Activated T-helper 9 cell treated with anti-CD3 and anti-CD28 coated beads, Interleukin-2, amount 50 U/mL, for 16 hours (primary cell): ENCODE measurements at places on chromosomes 12 and 14.

DNA sequence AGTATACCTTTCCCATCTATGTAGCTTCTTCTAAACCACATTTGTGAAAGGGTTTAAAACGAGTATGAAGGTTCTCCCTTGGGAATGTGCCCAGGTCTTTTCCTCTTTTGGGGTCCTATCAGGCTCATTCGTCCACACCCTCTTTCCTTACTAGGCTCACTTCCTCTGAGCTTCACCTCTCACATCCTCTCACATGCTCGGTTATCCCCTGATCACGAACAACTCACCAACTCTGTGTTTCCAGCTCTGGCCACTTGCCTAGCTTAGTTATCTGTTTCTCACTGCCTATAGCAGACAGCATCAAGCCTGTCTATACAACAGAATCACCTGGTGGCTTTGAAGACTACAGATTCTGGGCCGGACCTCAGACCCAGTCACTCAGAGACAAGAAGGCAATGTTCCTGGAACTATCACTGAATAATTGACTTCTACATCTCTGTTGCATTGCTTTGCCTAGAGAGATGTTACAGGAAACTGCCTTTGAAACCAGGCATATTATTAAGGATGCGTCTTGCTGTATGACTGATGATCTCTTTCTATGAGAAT is 158.2 kb downstream of the FOXN3 start:
- DNase-seq = no peak

DNA sequence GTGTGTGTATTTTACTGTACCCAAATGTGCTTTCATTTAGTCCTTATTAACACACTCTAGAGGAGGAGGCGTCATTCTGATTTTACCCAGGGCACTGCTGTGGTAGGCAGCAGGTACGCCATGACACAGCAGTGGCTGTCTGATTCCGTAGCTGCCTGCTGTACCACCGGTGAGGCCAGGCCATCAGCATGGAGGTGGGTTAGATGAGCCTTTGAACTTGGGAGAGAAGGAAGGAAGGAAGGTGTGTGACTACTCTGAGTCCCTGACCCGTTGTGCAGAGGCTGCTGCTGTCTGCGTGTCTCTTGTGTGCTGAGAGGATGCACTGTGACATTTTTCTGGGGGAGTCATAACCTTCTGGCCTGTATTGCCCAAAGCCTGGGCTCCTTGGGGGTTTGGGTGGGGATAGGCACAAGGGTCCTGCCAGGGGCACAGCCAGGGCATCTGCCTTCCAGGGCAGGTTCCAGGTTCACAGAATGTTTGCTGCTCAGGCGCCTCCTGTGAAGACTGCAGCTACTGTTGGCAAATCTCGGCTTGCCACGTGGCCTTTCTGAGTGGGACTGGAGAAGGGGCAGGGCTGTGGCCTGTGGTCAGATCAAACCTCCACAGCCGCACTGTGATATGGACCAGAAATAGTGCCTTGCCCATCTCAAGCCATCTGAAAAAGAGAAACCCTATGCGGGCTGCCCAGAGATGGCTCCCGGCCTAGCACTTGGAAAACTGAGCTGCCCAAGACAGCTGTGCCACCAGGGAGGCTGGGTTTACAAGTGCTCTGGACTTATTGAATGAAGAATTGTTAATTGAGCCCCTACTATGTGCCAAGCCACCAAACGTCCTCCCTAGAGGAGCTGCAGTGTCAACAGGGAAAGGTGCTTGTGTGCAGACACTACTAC is 47.1 kb downstream of the MLXIP start:
- DNase-seq = no peak

- no peak for DNase-seq
These were observed 28.4 kb downstream of the DGLUCY start for GRCh38 chr14:91142214-91142668.

DNA sequence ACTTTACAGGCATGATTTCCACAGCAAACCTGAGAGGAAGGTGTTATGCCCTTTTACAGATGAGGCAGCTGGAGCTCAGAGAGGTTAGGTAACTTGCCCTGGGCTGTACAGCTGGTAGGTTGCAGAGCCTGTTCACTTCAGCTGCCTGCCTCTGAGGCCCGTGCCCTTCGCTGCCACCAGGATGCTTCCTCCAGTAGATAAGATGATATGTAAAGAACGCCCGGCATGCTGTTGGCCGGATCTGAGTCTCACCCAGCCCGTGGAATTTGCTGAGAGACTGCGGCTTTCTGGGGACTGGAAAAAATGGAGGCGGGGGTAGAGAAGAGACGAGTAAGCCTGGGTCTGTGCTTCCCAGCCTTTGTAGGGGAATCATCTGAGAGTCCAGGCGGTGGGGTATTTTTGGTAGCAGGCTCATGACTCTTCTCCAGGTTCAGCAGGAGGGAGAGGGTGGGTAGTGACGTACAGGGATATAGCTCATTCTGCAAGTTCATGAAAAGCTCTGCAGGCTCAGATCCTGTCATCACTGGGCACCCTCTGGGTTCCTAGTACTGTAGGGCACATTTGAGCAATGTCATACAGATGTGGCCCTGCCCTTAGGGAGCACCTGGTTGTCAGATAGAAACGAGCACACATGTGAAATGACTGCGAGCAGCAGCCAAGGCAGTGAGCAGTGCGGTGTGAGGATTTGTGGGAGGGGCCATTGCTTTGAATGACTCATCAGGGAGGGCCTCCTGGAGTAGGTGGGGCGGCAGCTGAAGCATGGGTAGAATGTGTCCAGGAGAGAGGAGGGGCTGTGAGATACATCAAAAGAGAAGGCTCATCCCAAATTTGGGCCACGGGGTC is 159.4 kb downstream of the TSPAN9 start:
- no peak for DNase-seq

GRCh38 chr14:36315159-36315853 is 5.1 kb downstream of the MBIP start:
- DNase-seq = no peak

DNA sequence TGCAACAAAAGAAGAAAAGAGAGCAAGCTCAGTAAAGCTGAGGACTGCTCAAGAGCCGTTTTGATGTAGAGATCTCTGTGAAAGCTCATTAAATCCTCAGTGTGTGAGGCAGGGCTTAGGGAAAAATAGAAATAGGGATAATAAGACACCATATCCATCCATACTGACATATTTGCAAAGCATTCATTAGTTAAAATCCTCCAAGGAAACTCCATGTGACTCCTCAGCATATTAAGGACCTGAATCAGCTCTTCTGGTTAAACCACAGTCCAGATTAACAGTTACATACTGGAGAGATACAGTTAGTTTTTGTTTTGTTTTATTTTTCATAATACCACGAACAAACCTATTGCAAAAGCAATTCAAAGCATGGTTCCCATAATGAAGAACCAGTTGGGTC is 288.2 kb downstream of the PAWR start:
- DNase-seq = no peak

DNA sequence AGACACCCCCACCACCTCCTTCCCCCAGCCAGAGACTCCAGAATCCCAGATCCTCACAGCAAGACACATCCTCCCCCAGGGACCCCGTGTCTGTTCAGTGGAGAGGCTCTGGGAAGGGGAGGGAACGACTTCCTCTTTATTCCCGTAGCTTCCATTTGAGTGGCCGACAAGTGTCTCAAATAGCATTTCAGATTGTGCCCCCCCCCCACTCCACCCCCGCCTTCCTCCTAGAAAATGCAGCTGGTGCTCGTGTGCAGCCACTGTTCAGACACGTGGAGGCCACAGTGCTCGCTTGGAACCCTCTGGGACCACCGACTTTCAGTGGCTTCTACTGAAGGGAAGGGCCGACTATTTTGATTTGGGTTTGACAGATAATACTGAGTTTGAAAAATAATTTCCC is 14.3 kb downstream of the PPP2R5C start:
- DNase-seq = no peak

DNA sequence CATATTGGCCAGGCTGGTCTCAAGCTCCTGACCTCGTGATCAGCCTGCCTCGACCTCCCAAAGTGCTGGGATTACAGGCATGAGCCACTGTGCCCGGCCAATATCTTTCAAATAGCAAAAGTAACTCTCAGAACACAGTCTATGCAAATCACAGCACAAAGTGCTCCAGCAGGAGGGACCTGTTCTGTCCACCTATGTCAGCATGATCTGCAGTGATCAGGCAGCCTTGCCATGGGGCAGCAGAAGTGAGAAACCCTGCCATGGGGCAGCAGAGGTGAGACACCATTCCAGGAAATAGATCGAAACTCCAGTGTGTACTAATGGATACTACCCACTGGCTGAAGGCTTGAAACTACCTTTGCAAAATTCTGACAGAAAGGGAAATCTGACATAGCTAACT is 78.5 kb upstream of the EIF5 start:
- DNase-seq = no peak

GRCh38 chr12:45464699-45465098 is 248.8 kb downstream of the ANO6 start:
- DNase-seq = no peak

DNA sequence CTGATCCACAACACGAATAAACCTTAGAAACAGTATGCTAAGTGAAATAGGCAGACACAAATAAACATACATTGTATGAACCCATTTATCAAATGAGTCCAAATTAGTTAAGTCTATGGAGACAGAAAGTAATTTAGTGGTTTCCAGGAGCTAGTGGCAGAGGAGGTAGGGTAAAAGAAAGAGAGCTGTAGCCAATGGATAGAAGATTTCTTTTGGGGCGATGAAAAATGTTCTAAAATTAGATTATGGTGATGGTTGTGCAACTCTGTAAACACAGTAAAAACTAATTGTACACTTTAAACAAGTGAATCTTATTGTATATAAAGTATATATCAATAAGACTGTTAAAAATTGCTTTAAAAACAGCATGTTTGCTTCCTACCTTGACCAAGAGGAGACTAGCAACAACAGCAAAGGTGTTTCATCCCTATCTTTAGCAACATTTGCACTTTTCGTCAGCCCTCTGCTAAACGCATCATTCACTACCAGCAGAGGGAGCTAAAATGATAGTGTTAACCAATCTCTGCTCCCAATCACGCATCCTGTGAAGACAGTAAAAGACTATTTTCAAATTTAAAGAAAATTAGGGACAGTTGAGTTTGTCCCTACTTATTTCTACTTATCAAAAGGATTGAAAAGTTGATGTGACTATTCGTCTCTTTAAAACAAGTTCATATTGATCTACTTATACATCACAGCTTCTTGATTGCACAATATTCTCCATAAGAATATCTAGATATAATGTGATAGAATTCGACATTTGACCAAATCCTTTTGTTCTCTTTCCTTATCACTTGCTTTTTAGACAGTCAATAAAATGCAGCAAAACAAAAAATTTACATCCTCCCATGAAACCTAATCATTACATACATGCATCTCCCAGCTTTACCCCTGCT is 24.0 kb upstream of the LGR5 start:
- DNase-seq = no peak

- no peak for DNase-seq
These were observed 968.4 kb upstream of the SEL1L start for GRCh38 chr14:82502043-82502442.

- no peak for DNase-seq
These were observed 117.7 kb downstream of the SLC38A6 start for GRCh38 chr14:61098721-61099120.

GRCh38 chr14:103099081-103099732 is 4.7 kb downstream of the EXOC3L4 start:
- no peak for DNase-seq

- no peak for DNase-seq
These were observed 2.6 kb downstream of the C12orf42 start for GRCh38 chr12:103493199-103493598.

DNA sequence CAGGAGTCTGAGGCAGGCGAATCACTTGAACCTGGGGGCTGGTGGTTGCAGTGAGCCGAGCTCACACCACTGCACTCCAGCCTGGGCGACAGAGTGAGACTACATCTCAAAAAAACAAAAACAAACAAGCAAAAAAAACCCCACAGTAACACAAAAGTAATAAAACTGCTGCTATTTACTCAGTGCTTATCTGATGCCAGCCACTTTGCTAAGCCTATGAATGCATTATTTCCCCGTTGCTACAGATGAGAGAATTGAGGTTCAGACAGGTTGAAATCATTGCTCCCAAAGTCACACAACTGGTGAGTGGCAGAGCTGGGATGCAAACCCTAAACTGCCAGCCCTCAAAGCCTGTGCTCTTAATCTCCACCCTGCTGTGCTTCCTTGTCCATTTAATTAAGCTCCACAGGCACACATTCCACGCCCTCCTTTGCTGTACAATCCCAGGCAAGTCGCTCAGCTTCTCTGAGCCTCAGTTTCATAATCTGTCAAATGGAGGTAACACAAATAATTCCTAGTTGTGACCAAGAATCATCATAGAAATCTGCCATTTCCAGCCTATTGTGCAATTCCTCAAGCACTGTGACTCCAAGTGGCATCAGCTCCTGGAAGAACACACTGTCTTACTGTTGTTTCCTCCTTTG is 5.7 kb upstream of the OAS3 start:
- no peak for DNase-seq

- no peak for DNase-seq
These were observed 89.0 kb downstream of the PTPRR start for GRCh38 chr12:70831543-70831942.

DNA sequence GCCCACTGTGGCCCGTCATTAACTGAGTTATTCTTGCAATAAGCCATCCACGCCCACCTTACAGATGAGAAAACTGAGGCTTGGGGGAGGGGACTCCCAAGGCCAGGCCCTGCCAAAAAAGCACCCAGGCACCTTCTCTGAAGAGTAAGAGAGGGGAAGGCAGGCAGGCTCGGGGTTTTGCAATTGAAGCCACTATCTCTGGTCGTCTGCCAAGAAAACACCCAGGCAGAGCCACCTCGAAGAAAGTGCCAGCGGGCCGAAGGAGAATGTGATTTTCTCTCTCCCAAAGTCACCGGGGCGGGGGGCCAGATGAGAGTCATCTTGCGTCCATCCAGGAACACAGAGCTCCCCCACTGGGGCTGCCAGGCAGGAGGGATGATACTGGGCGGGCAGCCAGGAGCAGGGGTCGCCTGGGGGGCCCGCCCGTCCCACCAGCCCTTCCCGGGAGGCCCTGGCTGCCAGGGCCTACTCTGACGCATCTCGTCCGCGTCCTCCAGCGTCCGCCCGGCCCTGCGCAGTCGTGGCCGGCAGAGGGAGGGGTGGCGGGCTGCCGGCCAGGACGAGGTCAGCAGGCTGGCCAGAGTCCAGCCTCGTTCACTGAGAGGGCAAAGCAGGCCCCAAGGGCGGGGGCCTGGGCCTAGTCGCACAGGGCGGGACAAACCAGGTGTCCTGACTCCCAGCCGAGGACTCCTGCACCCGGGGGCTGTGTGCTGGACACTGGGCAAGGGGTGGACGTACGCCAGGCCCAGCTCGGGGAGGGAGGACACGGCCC is 74.3 kb downstream of the RFLNA start:
- no peak for DNase-seq
